Nasal cavity respiratory epithelium epithelial cell of viscerocranial mucosa (primary cell): ENCODE measurements at places on chromosomes 12 and 14. TPM values are rescaled to one million over a fixed set of nuclear protein-coding genes. Genes with fewer than 3 reads are reported as not detected.

PLEKHG7 gene
- total RNA-seq = 0.28 TPM in 1 of 2 replicates, not detected in the other

PPM1H gene
- total RNA-seq = under 0.01 and 5.0 TPM in 2 replicates

GPR162 gene
- total RNA-seq = under 0.01 TPM in 1 of 2 replicates, not detected in the other

KCNMB4 gene
- 0.68 and 1.9 TPM in 2 replicates for total RNA-seq

STAC3 gene
- total RNA-seq = 0.34 and 0.36 TPM in 2 replicates

KRT82 gene
- total RNA-seq = not detected in 2 replicates

STAT2 gene
- 56.0 and 105 TPM in 2 replicates for total RNA-seq

TEX52 gene
- not detected in 2 replicates for total RNA-seq

MYO1H gene
- under 0.01 TPM in 1 of 2 replicates, not detected in the other for total RNA-seq

OTOGL gene
- total RNA-seq = under 0.01 TPM in 1 of 2 replicates, not detected in the other

PGF gene
- 41.9 and 45.8 TPM in 2 replicates for total RNA-seq

ANO2 gene
- 0.28 and 0.34 TPM in 2 replicates for total RNA-seq

CDK2 gene
- total RNA-seq = 8.3 and 10.6 TPM in 2 replicates

ASIC1 gene
- total RNA-seq = 1.0 and 2.1 TPM in 2 replicates

C12orf54 gene
- total RNA-seq = 3.5 and 5.1 TPM in 2 replicates

TPPP2 gene
- total RNA-seq = not detected in 2 replicates

ARG2 gene
- total RNA-seq = 26.7 and 112 TPM in 2 replicates

GALNT16 gene
- not detected in 2 replicates for total RNA-seq

FGD6 gene
- total RNA-seq = 29.4 and 47.3 TPM in 2 replicates

ARHGEF40 gene
- 4.1 and 20.6 TPM in 2 replicates for total RNA-seq

OVCH1 gene
- 0.28 TPM in 1 of 2 replicates, not detected in the other for total RNA-seq

CCDC92 gene
- total RNA-seq = 3.1 and 9.8 TPM in 2 replicates

CSRP2 gene
- 28.4 and 32.7 TPM in 2 replicates for total RNA-seq

NOXRED1 gene
- 0.34 and 0.50 TPM in 2 replicates for total RNA-seq

MEG3 gene
- total RNA-seq = 1.8 and 41.4 TPM in 2 replicates

MMP14 gene
- total RNA-seq = 127 and 515 TPM in 2 replicates

BIN2 gene
- not detected in 2 replicates for total RNA-seq

FUT8 gene
- 27.3 and 42.2 TPM in 2 replicates for total RNA-seq

TCTN1 gene
- 4.8 and 20.9 TPM in 2 replicates for total RNA-seq

DPY19L2 gene
- 0.68 and 1.6 TPM in 2 replicates for total RNA-seq

TAS2R13 gene
- under 0.01 and 3.3 TPM in 2 replicates for total RNA-seq

KRT72 gene
- not detected in 2 replicates for total RNA-seq

SMIM41 gene
- under 0.01 TPM in 1 of 2 replicates, not detected in the other for total RNA-seq

KRT3 gene
- total RNA-seq = under 0.01 TPM in 1 of 2 replicates, not detected in the other

PTPRR gene
- 0.34 and 0.36 TPM in 2 replicates for total RNA-seq

COA8 gene
- 27.3 and 33.8 TPM in 2 replicates for total RNA-seq

INHBC gene
- total RNA-seq = not detected in 2 replicates

KRT75 gene
- 0.78 and 5.1 TPM in 2 replicates for total RNA-seq

CNTN1 gene
- total RNA-seq = 0.21 and 1.0 TPM in 2 replicates

MAX gene
- total RNA-seq = 43.7 and 60.3 TPM in 2 replicates

BDKRB2 gene
- total RNA-seq = 4.8 and 9.0 TPM in 2 replicates

WNT5B gene
- 2.1 and 5.6 TPM in 2 replicates for total RNA-seq

PRH2 gene
- 0.34 TPM in 1 of 2 replicates, not detected in the other for total RNA-seq

GUCY2C gene
- total RNA-seq = under 0.01 TPM in 1 of 2 replicates, not detected in the other

CCDC175 gene
- total RNA-seq = not detected in 2 replicates

CFAP73 gene
- total RNA-seq = not detected in 2 replicates

BDKRB1 gene
- 0.71 and 2.1 TPM in 2 replicates for total RNA-seq

KRT1 gene
- total RNA-seq = 0.34 TPM in 1 of 2 replicates, not detected in the other

SLC15A4 gene
- 52.3 and 55.4 TPM in 2 replicates for total RNA-seq

BEST3 gene
- not detected in 2 replicates for total RNA-seq

P2RX7 gene
- under 0.01 and 2.1 TPM in 2 replicates for total RNA-seq

SLCO1B3 gene
- 0.07 and 1.0 TPM in 2 replicates for total RNA-seq

CPNE8 gene
- total RNA-seq = 8.9 and 19.3 TPM in 2 replicates

DHRS2 gene
- total RNA-seq = under 0.01 and 0.07 TPM in 2 replicates

RNASE3 gene
- total RNA-seq = not detected in 2 replicates

C3AR1 gene
- total RNA-seq = 0.14 TPM in 1 of 2 replicates, not detected in the other

SIRT4 gene
- 0.68 and 1.1 TPM in 2 replicates for total RNA-seq
